Ecto neural progenitor cell (in vitro differentiated cells): ENCODE measurements at places on chromosomes 1 and 21.

DNA sequence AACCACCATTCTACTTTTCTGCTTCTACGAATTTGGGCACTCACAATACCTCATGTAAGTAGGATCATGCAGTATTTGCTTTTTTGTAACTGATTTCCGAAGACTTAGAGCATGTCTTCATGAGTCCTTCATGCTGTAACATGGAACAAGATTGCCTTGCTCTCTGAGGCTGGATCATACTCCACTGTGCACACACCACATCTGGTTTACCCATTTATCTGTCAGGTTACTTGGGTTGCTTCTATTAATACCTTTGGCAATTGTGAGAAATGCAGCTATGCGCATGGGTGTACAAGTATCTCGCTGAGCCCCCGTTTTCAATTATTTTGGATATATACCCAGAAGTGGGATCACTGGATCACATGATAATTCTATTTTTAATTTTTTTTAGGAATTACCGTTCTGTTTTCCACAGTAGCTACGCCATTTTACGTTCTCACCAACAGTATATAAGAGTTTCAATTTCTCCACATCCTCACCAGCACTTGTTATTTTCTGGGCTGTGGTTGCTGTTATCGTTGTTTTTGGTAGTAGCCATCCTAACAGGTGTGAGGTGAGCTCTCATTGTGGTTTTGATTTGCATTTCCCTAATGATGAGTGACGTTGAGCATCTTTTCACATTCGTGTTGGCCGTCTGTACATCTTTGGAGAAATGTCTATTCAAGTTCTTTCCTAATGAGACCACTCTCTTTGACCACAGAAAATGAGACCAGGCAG, 10.7 kb upstream of the SLC2A5 start:
- no peak for DNase-seq

DNA sequence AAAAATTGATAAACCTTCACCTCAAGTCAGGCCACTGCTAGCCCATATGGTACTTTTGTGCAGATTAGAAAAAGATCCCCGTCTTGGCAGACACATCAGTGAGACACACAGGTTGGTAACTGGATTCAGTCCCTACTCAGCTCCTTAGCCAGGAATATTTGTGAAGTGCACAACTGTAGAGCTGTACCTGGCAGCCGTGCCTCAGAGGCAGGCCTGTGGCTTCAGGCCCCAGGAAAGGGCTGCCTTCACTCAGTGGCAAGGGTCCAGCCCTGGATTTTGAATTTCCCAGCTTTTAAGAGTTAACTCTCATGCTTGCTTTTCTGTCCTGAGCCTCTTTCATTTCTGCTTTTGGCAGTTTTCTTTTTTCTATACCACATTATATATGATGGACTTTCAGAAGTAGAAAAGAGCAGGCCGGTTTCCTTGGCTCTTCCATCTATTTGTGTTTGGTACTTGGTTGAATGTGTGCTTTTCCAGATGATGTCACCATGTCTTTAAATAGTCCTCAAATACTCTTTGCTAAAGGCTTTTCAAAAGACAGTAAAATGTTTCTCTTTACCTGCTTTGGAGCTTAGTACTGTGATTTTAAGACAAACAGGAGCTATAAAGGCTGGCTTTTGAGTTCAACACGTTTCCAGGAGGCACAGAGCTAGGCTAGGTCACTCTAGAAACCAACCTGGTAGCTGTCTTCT, 186.6 kb downstream of the AK5 start:
- DNase-seq: no peak

DNA sequence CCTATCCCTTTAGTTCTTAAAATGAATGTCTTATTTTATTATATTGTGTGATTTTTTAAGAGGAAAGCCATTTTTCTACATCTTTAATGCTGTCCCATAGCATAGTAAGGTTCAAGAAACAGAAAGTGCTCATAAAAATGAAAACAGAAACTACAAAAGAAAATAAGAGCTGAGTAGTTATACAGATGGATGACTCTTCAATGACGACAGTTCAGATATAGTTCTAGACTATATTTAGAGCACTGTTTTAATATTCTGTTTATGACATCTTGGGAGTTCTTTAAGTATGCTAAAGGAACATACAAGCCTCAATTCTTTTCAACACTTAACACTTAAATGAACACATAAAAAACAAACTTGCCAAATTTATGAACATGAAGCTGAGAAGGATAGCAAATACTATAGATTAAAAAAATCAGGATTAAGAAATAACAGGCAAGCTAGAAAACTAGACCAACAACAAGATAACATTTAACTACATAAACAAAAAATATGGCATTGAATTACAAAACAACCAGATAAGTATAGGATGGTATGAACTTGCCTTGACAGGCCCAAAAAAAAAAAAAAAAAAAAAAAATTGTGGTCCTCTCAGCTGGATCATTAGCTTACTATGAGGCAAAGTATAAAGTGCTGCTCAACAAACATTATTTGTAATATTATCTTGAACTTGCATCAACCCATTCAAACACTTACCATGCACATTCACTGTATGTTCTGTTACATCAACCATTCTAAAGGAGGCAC, 87.9 kb downstream of the ZZZ3 start:
- DNase-seq: no peak

DNA sequence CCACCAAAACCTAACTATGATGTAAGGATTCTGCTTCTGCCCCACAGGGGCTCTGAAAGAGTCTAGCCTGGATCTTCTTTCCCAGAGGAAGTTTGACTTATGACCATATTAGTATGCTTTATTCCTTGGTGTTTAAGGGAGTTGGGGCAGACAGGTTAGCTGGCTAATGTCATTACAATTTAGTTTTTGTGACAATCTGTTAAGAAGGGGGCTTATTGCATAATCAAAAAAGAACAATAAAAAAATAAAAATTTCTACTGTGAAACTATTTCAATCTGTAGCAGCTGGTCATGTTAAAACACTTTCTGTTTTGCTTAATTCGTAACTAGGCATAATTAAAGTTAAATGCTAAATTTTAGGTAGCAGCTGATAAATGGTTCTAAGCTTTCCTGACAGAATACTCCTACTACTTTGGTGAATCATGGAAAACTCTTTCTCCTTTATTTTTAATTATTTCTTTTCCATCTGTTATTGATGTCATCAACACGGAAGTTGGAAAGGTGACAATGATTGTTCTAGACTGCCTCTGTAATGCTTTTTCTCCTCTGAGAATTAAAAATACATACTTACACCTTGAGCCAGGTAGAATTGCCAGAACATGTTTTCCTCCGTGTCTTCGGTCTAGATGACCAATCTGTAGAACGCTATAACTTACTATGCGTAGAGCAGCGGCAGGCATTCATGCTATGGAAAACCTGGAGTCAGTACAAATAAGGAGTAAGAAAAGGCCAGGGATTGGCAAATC, 18.6 kb downstream of the DYRK3 start:
- no peak for DNase-seq

DNA sequence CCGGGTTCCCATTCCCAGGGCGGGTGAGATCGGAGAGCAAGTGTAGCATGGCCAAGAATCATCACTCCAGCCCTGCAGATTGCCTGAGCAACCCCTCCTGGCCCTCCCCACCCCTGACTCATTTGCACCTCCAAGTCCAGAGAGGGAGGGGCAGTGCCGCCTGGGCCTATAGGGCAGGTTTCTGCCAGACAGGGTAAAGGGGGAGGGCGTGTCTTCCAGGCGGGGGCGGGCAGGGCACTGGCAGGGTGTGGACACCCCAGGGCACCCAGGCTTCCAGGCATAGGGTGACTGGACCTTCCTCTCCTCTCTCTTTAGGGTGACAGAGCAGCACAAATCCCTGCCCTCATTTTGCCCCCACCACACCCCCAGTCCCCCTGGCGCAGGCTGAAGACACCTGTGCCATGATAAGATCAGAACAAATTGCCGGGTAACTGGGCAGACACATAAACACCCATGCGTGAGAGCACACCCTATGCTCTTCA, 3.2 kb upstream of the CRYBG2 start:
- no peak for DNase-seq

DNA sequence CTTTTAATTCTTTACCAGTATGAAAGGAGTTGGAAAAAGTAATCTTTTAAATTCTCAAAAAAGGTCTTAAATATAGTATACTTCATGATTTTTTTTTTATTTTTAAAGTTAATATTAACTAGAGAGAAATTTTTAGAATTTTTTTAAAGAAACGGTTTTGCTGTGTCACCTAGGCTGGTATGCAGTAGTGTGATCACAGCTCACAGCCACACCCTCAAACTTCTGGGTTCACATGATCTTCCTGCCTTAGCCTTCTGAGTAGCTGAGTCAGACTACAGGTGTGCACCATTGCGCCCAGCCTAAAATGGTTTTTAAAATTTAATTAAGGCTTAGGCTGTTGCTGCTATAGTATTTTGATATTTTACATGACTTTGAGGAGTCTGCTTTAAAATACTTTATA, 52.4 kb downstream of the TLCD4 start:
- no peak for DNase-seq

DNA sequence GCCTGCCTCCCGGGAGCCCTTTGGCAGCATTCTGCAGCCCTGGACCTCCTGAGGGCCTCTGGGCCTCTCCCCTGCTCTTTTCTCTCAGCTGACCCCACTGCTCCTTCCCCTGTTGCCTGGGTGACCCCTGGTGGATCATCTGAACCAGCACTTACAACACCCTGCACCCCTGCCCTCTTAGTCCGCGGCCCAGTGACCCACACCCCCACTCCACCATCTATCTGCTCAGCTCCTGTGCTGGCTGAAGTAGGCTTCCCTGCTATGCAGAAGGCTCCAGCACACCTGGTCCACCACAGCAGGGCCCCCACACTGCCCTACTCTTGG, 74.0 kb downstream of the DMRTA2 start:
- DNase-seq: peak; percentile 37

DNA sequence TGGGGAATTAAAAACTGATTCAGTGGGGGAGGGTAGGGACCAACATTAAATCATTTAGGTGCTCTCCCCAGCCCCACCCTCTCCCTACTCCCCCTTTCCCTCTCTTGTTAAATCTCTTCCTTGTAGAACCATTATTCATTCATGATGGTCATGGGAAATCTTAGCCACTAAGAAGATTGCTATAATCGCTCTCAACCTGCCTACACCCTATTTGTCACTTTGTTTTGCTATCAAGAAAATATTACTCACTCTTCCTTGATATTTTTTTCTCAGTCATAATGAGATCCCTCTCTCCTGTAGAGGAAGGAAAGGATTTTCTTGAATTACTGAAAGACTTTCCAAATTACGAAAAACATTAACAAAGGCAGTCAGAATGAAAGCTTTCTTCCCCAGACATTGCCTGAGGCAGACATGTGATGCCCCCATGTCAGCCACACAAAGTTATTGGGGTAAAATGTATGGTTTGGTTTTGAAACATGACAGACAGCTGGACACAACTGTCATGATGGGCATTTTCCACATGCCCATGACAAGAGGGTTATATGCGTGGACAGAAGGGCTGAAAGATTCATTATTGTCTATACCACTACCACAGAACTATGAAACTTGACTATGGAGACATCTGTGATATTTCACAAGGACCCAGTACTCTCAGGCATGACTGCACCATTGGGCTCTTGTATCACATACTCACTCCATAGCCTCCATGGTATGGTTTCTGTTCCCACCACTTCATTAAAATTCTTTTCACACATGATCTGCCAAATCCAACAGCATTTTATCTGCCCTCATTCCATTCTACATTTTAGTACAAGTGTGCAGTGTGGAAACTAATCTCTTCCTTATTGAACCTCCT, 420.1 kb downstream of the DISC1 start:
- DNase-seq: no peak

- DNase-seq: no peak
Measured at GRCh38 chr1:161492827-161493226, 12.4 kb upstream of the FCGR2A start.

- DNase-seq: no peak
Measured at GRCh38 chr1:151540982-151541377, 871 bp downstream of the TUFT1 start.

DNA sequence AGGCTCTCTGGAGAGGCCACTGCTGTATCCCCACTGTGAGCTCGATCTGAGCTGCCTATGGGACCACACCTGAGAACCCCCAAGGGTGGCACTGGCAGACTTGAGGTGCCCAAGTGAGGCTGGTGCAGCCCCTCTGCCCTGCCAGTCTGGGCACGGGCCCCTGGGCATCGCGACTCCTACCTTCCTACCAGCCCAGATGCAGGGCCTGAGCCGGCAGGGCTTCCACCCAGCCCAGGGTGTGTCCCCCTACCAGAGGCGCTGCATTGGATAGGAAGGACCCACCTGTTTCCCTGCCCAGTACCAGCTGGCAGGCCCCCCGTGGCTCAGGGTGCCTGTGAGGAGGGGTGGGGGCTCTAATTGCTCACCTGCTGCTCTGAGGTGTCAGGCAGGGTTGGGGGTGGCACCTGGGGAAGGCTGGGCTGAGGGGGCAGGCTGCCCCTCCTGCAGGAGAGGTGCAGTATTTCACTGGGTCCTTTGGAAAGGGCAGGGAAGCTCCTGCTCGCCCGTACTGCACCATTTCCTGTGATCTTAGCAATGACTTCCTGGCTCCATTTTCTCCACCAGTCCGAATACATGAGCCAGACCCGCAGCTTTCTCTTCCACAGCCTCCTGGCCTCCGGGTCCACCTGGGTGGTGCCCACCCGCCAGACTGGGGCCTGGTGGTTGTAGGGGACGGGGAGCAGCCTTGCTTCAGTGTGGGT, 11.8 kb downstream of the TP73 start:
- no peak for DNase-seq

DNA sequence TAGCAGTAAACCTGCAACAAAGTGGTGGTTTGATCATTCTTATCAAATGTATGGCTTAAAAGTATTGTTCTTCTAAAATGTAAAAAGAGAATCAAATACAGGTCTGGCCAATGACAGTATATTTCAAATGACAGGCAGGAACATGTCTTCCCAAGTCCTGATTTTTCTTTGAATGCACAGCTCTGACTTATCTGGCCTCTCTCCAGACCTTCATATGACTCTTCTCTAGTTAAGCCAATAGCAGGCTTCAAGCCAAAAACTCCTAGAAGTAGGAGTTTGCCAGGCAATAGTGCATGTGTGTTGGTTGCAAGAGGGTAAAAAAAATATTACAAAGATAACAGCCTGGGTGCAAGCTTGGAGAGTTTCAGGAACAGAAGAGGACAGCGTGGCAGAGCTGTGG, 345.5 kb downstream of the SMYD3 start:
- DNase-seq: no peak

GRCh38 chr1:20402585-20403422, 83.2 kb downstream of the CAMK2N1 start:
- peak; percentile 42 for DNase-seq

GRCh38 chr1:174243451-174244000, 84.2 kb downstream of the RABGAP1L start:
- no peak for DNase-seq

DNA sequence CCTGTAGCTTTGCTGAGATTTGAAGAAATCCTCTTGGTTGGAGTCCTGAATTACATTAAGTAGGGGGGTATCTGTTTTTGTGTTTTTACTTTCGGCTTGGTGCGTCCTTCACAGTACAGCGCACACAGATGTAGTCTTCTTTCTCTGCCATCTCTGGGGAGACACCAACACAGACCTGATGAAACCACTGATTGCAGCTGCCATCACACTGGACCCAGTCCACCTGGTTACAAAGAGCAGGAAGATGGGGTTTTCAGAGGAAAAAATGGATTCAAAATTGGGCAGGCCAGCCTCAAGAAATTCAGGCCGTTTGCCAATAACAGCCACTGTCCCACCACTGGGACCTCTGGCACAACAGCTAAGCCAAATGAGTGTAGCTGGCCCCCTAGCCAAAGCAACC, 18.7 kb upstream of the SYT2 start:
- DNase-seq: no peak

GRCh38 chr1:237219751-237220642, 178.0 kb downstream of the RYR2 start:
- no peak for DNase-seq
